ENCODE measurements at places on chromosomes 6 and 20.

GRCh38 chr6:53831081-53831869 is 36.5 kb downstream of the LRRC1 start:
- no peak for DNase-seq

GRCh38 chr20:45097485-45098102 is 3.3 kb downstream of the KCNS1 start:
- DNase-seq = no peak

DNA sequence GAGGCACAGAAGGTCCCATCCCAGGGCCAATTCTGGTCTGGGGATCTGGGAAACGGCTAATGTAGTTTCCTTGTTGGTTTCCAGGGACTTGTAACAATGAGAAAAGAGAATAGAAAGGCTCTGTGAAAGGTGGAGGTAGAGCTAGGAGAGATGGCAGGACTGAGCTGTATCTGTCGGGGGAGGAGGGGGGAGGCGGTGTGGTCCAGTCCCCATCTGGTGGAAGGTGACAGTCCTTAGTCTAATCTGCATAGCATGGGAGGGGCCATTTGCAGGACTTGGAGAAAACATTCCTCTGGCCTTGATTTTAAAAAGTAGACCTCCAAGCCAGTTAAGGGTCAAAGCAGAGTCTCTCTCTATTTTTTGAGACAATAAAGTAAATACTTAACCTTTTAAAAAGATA is 137.1 kb downstream of the DNAH8 start:
- DNase-seq = no peak

GRCh38 chr6:161922631-161923119 is 648.8 kb upstream of the AGPAT4 start:
- DNase-seq = no peak

DNA sequence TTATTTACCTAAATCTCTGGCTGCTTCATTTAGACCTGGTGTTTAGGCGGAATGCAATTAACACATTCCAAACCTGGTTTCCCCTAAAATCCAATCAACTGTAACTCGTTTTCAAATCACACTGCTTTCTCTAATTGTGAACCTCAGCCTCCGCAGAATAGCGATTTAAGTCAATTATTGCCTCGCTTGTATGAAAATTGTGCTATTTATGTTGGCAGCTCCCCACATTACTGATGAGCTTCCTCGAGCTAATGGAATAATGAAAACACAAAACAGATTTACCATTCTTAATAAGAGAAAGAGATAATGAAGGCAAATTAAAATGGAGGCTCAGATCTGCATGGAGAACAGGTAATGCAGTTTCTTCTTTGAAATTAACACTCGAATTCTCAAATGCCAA is 67.9 kb downstream of the SLC2A10 start:
- DNase-seq = no peak

DNA sequence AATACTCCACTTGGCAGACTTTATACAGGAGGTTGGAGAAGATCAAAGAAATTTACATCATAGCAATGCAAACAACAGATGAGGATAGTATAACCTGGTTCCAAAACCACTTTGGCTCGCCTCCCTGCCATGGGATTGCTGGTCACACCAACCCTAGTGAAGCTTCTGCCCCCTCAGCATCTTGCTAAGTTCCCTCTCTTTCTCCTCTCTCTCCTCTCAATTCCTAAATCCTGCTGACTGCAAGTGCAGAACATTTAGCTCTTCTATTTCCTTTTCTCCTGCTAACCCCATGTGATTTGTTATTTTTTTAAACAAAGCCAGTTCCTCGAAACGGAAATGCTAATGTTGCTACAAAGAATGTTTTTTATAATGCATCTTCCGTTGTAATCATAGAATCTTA is 50.3 kb upstream of the LY86 start:
- DNase-seq = no peak
